ENCODE measurements at places on chromosomes 4 and X.

- no peak for DNase-seq
Measured at GRCh38 chr4:137994853-137995252, 247.3 kb downstream of the SLC7A11 start.

DNA sequence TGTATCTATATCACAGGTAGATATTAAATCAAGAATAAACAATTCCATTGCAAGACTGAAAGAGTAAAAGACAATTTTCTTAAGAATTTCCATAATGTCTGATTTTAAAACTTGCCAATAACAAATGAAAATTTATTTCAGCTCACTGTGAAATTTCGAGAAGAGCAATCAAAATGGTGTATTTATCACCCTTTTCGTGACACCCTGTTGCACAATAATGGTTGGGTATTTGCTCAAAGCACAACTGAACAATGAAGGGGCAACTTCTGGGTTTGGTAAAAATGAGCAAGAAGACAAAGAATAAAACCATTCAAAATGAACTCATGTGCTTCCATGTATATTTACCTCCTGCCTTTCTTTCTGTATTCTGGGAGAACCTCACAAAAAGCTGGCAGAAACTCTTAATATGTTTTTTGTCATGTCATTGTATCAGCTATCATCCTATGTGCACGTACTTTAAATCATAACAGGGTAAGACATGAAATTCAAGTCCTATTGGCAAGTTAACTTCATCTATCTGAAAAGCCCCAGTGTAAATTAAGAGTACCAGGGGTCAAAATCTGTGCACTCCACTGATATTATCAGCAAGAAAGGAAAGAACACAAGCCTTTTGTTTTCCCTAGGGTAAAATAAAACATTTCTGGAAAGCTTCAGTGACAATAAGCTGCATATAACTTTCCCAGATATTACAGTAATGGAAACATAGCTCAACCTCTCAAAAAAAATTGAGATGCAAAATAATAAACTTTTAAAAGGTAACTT, 126.9 kb upstream of the CBR4 start:
- no peak for DNase-seq

DNA sequence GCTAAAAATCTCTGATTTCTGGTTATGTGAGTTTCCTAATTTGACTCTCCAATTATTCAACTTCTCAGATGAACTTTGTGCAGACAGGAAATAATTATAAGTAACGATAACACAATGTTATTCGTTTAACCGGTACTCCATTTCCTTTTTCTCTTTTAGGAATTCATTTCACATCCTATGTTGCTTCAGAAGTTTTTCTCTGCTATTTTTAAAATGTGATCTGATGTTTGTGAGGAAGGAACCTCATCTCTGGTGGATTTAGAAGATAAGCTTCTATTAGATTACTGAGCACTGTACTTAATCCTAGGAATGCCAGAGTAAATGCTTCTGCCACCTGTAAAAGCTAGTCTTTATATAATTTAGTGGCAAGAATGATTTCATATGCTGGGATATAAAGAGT, 116.0 kb upstream of the ETNPPL start:
- no peak for DNase-seq

DNA sequence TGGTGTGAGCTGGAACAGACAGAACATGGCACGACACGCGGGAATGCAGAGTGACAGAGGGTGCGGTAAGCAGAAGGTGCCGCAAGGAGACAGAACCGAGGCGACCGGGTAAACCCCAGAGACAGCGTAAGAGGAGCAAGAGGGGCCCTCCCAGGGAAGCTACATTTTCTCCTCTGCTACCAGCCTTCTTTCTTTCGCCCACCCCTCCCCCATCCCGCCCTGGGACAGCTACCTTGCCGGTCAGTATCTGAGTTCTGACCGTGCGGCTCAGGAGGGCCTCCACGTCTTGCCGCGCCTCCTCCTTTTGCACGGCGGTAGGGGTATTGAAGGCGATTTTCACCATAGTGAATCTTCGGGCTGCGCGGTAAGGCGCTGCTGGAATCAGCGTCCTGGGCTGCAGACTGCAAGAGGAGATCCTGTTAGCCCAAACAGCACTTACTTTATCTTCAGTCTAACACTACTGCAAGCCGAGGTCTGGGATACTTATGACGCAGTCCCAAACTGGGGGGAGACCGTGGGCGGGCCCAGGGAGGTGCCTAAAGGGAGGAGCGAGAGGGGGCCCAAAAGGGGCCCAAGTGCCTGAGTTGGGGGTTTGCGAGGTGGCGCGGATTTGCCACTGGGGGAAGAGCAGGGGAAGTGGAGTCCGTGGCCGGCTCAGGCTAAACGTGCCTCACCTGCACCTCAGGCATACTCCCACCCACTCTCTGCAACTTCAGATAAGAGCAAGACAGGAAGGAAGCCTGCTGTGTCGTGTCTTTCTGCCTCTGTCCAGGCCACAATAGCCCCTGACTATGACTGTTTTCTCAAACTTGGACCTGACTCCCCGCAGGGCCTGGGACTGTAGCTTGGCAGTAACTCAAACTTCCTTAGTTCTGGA, at the start of gene ITM2A:
TSS of gene ITM2A (minus strand) at position 462 of the 877 bp plus-strand sequence. CDS start at position 343, 119 bp downstream.
- no peak for DNase-seq

DNA sequence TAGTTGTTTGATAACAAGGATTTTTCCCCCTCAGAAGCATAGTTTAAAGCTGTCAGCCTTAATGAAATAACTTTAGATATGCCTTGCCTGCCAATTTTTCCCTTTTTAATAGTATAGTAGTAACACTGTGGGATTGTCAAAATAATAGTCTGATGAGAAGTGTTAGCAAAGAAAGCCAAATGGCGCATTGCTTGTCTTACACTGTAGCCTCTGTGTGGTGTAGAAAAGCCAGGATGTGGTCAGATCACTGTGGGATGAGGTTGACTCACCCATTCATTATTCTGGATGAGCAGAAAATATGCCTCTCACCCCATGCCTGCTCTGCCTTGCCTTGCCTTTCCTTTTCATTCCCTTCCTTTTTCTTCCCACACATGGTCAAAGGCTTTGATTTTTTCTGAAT, 257.8 kb upstream of the NRK start:
- DNase-seq: peak; percentile 17

GRCh38 chr4:120088507-120088906, 21.9 kb upstream of the MAD2L1 start:
- DNase-seq: no peak

- DNase-seq: no peak
Measured at GRCh38 chrX:153727123-153727931, 2.7 kb downstream of the ABCD1 start.

- no peak for DNase-seq
Measured at GRCh38 chrX:103585411-103586313, at the start of gene TCEAL4. Gene TCEAL4, plus strand, starts transcription at chrX:103585515. Its CDS starts 1,161 bp downstream, at chrX:103586676.

GRCh38 chrX:147679356-147680005, 232.2 kb upstream of the FMR1 start:
- DNase-seq: no peak

- DNase-seq: no peak
Measured at GRCh38 chr4:53349091-53349491, 16.8 kb downstream of the SCFD2 start.

DNA sequence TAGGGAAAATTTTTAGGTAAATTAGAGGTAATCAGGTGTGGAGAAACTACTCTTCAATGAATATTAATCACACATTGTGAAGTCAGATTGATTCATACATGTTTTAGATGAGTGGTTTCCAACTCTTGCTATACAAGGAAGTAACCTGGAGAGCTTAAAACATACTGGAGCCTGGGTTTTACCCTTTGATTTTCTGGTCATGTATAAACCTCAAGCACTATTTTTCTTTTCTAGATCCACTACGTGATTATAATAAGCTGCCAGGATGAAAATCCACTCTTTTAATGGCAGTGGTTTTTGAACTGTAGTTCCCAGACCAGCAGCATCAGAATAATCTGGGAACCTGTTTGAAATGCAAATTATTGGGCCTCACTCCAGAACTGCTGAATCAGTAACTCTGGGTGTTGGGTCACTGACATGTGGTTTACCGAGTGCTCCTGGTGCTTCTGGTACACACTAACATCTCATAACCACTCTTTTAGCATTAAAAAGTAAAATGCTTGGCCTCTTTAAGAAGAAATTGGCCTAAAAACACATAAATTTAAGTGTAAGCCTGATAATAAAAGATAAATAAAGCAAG, 63.4 kb downstream of the DCAF12L1 start:
- no peak for DNase-seq

DNA sequence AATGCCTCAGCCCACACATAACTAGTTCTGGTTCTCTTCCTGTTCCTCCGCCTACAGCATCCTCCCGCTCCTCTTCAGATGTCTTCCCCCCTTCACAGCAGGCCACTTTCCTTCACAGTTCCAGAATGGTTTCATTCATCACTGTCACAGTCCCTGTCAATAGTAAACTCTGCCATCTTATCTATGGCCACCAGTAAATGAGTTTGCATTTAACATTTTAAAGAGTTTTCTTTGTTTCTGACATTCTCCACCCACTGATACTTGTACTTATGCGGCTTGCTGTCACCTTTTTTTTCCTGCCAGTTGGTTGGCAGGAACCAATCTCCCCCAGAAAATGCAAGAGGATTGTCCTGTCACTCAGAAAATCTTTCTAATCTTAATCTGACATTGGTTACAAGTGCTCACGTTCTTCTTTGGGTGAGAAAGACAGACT, 114.1 kb downstream of the GLUD2 start:
- DNase-seq: no peak

DNA sequence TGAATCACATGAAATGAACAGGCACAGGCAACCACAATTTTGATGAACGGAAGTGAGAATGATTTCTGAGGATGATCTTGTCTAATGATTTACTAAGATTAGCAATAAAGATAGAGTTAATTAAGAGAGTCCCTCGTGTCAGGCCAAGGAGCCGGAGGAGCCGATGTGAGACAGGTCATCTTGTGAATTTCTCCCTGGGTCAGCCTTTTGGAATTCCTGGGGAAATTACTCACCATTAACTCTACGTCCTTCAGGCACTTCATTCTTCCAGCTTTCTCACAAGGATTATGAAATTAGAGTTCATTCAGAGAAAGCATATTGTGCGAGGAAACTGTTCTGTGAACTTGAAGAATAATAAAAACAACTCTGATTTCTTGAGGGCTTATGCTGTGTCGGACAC, 86.7 kb downstream of the PSAPL1 start:
- DNase-seq: no peak

- DNase-seq: no peak
Measured at GRCh38 chrX:16666541-16666940, 16.6 kb downstream of the S100G start.

DNA sequence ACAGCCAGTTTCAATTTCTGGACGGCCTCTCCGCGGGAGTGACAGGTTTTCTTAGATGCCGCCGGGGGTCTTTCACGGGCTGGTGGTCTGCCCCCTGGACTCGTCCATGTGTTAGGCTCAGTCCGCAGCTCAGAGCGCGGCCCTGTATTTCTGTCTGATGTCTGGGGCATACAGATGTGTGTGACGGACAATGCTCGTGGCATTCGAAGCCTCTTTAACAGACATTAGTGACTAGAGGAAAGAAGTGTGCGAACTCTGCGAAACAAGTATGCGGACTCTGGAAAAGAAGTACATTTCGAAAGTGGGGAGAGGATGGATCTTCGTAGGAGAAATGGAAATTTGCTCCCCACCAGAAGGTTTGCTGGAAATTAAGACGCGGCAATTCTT, 793 bp upstream of the DCUN1D4 start:
- no peak for DNase-seq

DNA sequence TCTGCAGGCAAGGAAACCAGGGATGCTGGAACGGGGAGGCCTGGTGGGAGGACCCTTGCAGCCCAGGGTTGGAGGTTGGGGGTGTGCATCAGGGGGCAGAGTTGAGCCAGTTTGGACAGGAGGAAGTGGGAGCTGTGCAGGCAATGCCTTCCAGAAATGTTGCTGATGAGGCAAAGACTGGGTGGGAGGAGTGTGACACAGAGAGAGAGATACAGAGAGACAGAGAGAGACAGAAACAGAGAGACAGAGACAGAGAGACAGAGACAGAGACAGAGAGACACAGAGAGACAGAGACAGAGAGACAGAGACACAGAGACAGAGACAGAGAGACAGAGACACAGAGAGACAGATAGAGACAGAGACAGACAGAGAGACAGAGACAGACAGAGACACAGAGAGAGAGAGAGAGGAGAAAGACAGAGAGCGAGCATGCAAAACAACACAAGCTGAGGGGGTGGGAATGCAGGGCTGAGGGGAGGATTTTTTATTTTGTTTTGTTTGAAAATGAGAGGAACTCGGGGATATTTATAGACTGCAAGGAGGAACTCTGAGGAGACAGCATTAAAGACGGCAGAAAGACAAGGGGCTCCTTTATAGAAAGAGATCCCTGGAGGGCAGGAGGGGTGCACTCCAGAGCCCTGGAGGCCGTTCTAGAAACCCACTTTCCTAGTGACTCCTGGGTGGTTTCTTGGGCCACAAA, 1.9 kb upstream of the HAUS3 start:
- DNase-seq: no peak

- no peak for DNase-seq
Measured at GRCh38 chr4:147960971-147961370, 229.1 kb downstream of the ARHGAP10 start.

GRCh38 chr4:84826681-84827080, 139.8 kb downstream of the WDFY3 start:
- no peak for DNase-seq

- DNase-seq: no peak
Measured at GRCh38 chr4:78938474-78938867, 767 bp downstream of the PAQR3 start.

DNA sequence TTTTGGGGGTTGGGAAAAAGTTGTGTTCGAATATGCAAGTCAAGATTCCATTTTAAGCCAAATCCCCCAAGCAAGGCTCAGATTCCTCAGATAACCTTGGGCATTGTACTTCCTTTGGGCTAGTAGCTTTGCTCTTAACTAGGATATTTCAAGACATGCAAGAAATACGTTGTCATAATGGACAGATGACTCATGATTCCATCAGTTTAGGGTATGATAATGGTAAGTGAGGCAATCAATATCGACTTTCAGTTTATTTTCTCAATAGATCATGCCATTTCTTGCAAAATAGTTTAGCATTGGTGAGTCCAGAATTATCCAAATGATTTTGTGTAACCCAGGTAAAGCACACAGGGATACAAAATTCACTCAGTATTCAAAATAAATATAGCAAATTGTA, 25.4 kb downstream of the CFAP299 start:
- no peak for DNase-seq

DNA sequence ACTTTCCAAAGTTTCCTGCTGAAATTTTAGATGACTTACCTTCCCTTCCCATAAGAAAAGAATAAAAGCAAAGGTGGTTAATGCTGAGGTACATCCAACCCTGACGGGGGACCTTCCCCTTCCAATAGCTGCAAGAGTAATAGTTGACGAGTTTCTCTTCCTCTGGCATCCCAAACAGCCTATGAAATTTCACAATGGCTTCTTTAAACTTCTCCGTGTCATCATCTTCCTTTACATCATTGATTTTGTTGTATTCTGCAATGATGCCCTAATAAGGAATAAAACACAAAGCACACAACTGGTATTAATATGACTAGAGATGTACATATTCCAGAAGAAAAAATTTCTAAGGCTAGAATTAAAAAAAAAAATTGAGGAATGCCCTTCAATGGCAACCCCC, 76.6 kb downstream of the TBC1D9 start:
- no peak for DNase-seq

Data from fibroblast of the conjunctiva (primary cell).